Dermis microvascular lymphatic vessel endothelial cell (primary cell): ENCODE measurements at places on chromosomes 16 and 17.
A peak's percentile ranks its signal among the peaks of the same experiment; 100 is the strongest.

GRCh38 chr16:67184995-67185650 lies 1.4 kb upstream of the MATCAP1 start:
- DNase-seq = peak; percentile 88

- no peak for DNase-seq
These were observed 30.1 kb downstream of the INTS2 start for GRCh38 chr17:61897548-61898180.

DNA sequence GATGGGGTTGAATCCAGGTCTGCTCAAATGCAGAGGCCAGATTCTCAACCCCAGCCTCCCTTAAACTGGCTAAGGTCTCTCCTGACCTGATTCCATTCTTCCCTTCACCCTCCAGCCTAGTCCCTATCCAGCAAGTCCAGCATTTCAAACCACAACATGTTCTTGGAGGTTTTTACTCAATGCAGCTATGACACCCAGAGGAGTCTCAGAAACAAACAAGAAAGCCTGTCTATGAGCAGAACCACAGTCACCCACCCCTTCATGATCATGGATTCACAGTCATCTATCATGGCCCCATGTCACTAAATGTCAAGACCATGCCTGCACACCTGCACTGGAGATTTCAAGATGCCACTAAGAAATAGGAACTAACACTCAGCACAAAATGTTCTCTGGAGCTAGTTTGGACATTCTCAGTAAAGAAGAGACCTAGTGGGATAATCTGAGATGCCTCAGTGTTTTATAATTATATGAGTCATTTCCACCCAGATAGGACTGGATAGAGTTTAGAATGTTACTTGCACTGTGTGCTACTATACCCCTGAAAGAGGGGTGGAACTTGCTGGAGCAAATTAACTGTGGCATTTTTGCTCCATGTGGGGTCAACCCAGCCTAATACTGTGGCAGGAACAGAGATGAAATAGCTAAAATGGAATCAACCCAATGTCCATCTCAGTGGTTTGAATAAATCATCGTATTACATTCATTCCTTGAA lies 9.5 kb upstream of the METTL22 start:
- no peak for DNase-seq

DNA sequence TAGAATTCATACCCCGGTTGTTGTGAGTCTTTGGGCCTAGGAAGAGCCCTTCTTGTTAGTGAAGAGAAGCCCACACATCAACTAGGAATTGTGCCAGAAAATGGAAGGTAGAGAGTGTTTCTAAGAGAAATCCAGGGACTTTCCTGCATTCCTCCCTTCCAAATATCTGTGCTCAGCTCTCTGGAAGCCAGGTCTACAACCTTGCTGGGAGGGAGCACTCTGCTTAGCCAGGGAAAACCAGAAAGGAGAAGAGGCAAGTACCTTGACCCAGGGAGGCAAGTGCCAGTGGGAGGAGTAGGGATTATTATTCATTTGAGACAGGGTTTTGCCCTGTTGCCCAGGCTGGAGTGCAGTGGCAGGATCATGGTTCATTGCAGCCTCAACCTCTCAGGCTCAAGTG lies 48.4 kb upstream of the TAC4 start:
- DNase-seq = no peak

GRCh38 chr16:23005951-23006350 lies 143.3 kb downstream of the USP31 start:
- no peak for DNase-seq

GRCh38 chr17:34525651-34526050 lies 53.7 kb upstream of the TMEM132E start:
- no peak for DNase-seq

- DNase-seq = no peak
These were observed 4.8 kb upstream of the ABCC3 start for GRCh38 chr17:50629902-50630301.

- DNase-seq = no peak
These were observed 685 bp upstream of the PSMD3 start for GRCh38 chr17:39979893-39980350.

- DNase-seq = no peak
These were observed 7.9 kb upstream of the RPL23 start for GRCh38 chr17:38861399-38861843.

GRCh38 chr16:54977211-54977610 lies 46.5 kb downstream of the IRX5 start:
- DNase-seq = no peak

GRCh38 chr16:87342978-87343752 lies 26.0 kb upstream of the C16orf95 start:
- DNase-seq = no peak

DNA sequence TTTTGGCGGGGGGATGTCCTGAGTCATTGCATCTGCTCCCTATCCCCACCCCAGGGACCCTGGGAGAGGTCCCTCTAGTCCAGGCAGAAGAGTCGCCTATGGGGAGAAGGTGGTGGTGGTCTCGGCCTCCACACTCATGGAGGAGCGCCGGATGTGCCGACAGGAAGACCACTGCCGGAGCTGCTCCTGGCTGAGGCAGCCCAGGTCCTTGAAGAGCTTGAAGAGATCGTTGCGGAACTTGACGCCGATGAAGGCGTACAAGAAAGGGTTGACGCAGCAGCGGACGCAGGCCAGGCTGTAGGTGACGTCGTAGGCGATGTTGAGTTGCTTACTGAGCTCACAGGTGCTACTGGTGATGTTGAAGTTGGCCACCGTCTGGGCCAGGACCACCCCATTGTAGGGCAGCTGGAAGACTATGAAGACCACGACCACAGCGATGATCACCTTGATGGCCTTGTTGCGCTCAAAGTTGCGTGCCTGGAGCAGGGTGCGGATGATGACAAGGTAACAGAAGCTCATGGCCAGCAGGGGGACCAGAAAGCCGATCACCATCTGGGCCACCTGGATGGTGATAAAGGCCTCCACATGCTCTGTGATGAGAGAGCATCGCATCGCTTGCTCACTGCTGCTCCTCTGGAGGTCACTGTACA lies 10.5 kb downstream of the CCR7 start:
- no peak for DNase-seq

GRCh38 chr16:51834794-51835193 lies 683.7 kb upstream of the SALL1 start:
- no peak for DNase-seq
